ENCODE measurements at places on chromosomes 16 and 17. TPM values are rescaled to one million over a fixed set of nuclear protein-coding genes. Genes with fewer than 3 reads are reported as not detected.

Gene CLEC3A
- not detected for total RNA-seq

Gene ERBB2
- total RNA-seq = 33.7 TPM

Gene IGSF6
- not detected for total RNA-seq

Gene RMI2
- total RNA-seq = 6.6 TPM

Gene KRTAP2-4
- total RNA-seq = not detected

All from MCF 10A (cell line).